ENCODE measurements at places on chromosomes 1 and 21.

DNA sequence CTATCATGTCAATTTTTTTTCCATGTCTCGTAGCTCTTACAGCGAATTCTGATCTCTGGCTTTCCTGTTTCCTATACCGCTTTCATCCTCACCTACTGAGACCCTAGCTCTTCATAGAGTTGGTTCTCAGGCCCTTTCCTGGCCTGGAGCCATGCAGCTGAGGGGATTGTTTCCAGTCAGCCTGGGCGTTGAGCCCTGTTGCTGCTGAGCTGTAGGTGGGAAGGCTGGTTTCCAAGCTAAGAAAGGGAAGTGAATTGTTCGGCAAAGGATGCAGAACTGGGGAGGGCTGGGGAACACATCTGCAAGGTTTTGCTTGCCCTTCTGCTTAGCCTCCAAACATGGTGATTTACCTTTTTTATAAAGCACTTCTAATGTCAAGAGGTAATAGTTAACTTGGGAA is 41.5 kb downstream of the SPATA46 start:
- DNase-seq: no peak

DNA sequence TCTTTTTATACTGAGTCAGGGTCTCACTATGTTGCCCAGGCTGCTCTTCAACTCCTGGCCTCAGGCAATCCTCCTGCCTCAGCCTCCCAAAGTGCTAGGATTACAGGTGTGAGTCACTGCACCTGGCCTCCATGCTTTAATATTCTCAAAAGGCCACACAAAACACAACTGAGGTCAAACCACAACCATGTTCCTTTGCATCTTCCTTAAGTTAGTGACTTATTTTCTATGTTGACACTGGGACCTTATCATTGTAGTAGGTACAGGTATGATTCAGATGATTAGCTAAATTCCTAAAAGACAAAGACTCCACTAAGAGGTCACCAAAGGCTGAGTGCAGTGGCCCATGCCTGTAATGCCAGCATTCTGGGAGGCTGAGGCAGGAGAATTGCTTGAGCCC is 131.9 kb upstream of the ATP1B1 start:
- no peak for DNase-seq

DNA sequence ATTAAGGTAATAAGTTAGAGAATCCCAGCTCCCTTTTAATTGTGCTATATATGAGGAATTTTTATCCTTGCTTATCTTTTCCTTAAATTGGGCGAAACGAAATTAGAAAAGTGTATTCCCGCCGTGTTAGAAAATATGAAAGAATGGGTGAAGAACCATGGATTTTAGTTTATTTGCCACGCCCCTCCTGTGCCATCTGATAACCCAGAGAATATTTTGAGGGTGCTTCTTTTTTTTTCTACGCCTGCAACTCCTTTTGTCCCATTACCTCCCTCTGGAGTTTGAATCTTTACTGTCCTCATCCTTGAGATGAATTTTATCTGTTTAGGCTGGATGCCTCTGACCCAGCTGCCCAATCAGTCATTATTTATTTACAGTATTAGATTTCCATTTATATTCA is 1.6 kb downstream of the TLCD4 start:
- DNase-seq: no peak

DNA sequence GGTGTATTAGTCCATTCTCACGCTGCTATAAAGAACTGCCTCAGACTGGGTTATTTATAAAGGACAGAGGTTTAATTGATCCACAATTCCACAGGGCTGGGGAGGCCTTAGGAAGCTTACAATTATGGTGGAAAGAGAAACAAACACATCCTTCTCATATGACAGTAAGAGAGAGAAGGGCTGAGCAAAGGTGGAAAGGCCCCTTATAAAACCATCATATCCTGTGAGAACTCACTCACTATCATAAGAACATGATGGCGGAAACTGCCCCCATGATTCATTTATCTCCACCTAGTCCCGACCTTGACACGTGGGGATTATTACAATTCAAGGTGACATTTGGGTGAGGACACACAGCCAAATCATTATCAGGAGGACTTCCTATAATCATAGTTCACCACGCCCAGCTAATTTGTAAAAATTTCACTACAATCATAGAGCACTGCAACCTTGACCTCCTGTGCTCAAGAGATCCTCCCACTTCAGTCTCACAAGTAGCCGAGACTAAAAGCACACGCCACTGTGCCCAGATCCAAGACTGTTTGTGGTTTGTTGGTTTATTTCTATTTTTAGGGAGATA is 164.9 kb downstream of the RERE start:
- DNase-seq: no peak

DNA sequence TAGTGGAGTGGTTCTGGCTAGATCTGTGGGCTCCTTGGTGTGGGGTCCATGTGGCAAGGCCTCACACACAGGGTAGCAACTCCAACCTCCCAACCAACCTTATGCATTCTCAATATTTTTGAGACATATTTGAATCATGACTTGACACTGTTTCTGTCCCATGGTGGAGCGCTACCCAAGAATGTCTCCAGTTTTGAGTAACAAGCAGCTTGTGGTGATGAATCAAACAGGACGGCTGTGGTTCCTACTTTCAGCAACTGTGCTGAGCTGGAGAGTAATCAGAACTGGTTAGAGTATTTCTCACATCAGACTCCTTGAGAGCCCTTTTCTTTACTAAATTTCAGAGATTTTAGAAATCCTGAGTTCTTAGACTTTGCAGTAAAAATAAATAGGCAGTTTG is 3.1 kb downstream of the LCE3D start:
- no peak for DNase-seq

DNA sequence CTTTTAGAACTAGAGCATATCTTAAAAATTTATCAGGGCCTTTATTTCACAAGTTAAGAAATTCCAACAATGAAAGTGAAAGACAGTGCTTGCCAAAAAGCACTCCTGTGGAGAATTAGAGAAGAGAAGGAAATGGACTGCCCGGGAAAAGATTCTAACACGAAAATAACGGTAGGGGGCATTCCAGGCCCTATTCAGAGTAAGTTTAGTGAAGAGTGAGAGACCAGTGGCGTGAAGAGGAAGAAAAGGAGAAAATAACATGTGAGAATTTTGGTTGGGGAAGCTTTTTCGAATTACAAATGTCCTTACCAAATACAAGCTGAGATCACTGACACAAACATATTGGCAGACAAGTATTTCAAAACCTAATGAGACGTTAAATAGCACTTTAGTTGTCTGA is 38.4 kb upstream of the RBM34 start:
- no peak for DNase-seq

- no peak for DNase-seq
Measured at GRCh38 chr21:41570791-41571355, 62.9 kb upstream of the TMPRSS2 start.

All from CD4-positive, alpha-beta T cell treated with Interferon gamma for 1 hour (primary cell).